Tongue (tissue), 3 donors: ENCODE measurements at places on chromosomes 4 and X. TPM values are rescaled to one million over a fixed set of nuclear protein-coding genes. Genes with fewer than 3 reads are reported as not detected.

DNA sequence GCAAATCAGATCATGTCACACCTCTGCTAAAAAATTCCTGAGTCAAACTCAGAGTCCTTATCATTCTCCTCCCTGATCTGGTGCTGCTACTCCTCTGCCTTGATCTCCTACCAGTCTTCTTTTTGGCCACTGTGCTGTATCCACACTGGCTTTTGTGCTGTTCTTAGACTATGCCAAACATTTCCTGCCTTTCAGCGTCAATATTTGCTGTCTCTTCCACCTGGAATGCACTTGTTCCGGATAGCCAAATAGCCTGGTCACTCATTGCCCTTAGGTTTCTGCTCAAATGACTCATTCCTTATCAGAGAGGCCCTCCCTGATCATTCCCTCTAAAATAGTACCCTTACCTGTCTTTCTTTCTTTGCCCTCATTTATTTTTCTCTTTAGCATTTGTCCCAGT, 24.4 kb upstream of the RP2 start:
- DNase-seq: no peak

The SSX2 gene
- not detected for total RNA-seq

- DNase-seq: no peak
Observed at GRCh38 chr4:183072176-183072575, 26.9 kb upstream of the WWC2 start.

- DNase-seq: no peak
Observed at GRCh38 chr4:83174844-83175414, 60.4 kb upstream of the PLAC8 start.

The IQSEC2 gene
- total RNA-seq: 14.9 TPM

The CABS1 gene
- not detected for total RNA-seq

DNA sequence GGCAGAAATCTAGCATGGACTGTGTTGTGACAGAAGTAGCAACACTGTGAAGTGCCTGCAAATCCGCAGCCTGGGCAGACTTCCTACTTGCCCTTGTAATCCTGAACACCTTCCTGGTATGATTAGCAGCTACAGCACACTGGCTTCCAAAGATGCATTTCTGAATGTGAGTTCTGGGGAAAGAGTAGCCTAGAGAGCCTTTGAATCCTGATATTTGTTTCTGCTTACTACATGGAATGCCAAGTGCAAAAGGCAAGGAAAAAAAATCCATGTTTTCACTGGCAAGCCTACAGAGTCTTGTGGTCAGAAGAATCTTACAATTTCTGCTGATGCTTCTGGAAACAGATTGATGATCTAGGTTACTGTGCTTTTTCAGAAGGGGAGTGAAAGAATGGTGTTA, 223.7 kb downstream of the COL25A1 start:
- peak; percentile 36 for DNase-seq

DNA sequence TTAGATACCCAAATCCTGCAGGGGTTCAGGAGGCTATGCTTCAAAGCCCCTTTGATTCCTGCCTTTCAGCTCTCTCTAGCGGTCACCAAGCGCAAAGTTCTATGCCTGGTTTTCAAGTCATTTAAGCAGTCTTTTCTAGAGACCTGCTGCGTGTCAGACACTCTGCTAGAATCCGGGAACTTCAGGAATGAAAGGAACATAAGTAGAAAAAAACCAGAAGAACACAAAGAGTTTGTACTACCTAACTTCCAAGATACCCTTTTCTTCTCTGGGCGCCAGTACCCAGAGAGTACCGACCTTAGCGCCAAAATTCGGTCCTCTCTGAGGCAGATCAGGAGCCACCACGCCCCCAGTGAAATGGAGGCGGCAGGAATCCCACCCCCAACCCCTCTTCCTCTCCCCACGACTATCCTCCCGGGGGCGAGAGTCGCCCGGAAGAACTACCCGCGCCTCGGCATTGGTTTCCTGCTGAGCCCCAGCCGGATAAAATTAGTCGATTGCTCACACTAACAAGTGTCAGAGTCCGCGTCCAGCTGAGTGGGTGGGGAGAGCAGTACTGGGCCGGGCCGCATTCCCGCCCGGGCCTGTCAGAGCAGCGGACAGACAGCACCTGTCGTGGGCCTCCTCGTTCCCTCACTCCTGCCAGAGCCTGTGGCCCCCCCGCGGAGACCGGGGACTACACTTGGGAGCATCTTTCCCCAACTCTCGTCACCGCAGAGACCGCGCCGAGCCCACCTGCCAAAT, 78.8 kb downstream of the RLIM start:
- peak; percentile 91 for DNase-seq

DNA sequence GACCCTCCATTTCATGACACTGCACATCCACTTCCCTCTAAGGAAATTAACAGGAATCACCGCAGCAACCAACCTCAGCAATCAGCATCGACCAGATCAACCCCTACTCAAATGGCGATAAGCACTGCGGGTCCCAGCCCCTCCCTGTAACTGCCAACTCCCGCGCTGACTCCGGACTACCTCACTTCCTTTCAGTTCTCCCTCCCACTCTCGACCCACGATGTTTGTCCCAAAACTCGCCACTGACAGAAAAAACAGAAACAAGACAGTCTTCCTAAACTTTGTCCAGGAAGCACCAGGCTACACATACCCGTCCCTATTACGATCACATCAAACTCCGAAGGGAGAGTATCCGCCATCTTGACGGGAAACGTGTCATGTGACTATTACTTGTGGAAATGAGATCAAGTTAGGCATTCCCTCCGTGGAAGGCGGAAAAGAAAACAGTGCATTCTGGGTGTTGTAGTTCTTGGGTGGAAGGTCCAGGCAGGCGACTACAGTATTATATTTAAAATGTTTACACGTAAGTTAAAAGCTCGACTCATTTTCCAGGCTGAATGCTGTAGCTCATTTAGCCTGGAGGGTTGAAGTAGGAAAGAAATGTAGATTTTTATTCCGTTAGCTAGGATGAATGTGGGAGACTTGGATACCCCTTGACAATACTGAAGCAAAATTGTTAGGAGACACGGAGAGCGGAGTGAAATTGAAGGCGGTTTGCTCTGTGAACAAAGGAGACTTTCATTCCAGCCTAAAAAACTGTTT, at the start of gene CHM:
Gene CHM (minus strand): TSS at position 385 of the 762 bp plus-strand sequence. CDS start 26 bp downstream, at position 359.
- peak; percentile 93 for DNase-seq

The IL2RG gene
- total RNA-seq: 4.3 TPM

DNA sequence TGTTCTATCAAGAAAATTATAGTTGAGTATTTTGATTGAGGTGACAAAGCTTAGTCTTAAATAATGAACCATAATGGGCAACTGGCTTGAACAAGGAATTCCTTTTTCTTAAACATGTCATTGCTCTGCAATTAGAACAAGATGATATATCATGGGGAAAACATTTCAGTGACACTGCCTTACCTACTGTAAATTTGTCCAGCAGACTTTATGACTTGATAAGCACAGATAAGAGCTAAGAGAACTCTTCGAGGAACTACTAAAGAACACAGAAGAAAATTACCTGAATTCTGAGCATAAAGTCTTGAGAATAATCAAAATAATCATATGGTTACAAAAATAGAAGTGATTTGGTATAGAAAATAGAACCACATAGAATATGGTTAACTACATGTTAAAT, 257.8 kb downstream of the PDHA2 start:
- no peak for DNase-seq

DNA sequence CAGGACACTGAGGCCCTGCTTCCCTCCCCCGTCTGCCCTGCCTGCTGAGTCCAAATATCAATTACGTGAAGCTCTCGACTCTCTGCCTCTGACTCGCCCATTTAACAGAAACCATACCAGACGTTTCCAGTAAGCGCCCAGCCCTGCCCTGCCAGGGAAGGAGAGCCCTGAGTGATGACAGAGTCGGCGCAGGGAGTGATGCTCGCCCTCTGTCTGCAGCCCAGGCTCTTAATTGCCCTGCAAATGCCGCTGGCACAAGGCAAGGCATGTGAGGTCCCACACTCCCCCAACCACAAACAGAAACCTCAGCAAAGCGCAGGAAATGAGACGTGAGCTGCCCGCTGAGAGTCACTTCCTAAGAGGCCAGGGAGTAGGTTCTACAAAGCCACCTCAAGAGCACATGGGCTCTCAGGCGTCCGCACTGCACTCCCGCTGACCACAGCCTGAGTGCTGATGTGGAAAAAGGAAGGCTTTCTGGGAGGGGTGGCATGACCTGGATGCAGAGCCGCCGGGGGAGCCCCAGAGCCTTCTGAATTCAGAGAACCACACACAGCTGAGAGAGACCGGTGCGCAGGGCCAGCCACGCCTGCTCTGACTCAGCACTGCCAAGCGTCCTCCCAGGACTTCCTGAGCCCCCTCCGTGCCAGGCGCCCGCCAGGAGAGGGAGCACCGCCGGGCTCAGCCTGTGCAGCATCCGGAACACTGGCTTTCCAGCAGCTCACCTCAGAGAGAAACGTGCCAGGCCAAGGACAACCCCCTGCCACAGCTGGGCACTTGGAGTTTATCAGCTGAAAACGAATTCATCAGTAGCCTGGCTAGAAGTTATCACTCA, 5.3 kb downstream of the ZFYVE28 start:
- peak; percentile 77 for DNase-seq

The SPANXN4 gene
- not detected for total RNA-seq

The PAGE1 gene
- not detected for total RNA-seq

- DNase-seq: no peak
Observed at GRCh38 chr4:80184825-80185756, 12.2 kb upstream of the PRDM8 start.

The PF4V1 gene
- not detected for total RNA-seq

The SLITRK2 gene
- 1.2 TPM for total RNA-seq

DNA sequence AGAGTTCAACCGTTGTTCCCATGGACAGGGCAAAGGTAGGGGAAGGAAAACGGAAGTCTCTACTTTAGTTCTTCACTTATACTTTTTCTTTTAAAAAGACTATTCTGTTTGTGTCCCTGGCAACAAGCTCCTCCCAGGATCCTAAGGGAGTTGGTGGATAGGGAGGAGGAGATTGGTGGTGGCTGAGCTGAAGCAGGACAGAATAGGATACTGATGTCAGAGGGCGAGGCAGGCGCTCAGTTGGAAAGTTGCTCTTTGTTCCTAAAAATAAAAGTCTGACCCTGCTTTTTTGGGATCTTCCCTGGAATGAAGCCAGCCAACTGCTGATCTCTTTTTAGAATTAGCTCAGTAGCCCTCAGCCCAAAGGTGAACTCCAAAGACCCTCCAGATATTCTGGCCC, 104.7 kb downstream of the MGST2 start:
- peak; percentile 73 for DNase-seq

DNA sequence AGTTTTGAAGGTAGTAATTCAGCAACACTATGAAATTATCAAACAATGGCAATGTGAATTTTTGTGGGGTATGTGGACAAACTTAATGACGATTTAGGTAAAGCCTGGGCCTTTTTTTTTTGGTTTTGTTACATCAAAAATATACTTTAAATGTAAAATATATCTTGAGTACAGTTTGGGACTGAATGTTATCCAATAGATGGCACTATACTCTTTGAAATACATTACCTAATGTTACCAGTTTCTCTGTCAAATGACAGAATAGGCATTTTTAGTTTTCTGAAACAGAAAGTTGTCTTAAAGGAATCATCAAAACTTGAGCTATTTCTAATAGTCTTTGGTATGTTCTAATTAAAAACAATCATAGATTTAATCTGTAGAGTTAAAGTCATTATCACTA, 1651.9 kb downstream of the C4orf33 start:
- DNase-seq: peak; percentile 6

DNA sequence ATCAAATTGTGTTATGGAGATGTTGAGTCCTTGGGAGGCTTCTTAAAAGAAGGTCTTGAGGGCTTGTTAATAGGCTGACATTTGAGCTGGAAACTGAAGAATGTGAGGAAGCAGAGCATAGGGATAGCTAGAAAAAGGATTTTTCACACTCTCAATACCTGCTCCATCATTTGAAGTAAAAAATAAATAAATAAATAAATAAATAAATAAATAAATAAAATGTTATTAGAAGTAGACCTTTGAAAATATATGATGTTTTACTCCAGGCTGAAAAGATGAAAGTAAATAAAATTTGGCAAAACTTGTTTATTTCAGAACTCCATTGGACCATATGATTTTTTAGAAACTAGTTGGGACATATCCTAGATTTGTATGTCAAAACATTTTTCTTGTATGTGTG, 1757.8 kb upstream of the TENM3 start:
- DNase-seq: no peak

The MAGEA6 gene
- not detected for total RNA-seq

- DNase-seq: no peak
Observed at GRCh38 chr4:103673983-103674382, 45.8 kb downstream of the TACR3 start.

The TMEM154 gene
- total RNA-seq: 12.6 TPM

The ZNF732 gene
- total RNA-seq: 4.3 TPM

DNA sequence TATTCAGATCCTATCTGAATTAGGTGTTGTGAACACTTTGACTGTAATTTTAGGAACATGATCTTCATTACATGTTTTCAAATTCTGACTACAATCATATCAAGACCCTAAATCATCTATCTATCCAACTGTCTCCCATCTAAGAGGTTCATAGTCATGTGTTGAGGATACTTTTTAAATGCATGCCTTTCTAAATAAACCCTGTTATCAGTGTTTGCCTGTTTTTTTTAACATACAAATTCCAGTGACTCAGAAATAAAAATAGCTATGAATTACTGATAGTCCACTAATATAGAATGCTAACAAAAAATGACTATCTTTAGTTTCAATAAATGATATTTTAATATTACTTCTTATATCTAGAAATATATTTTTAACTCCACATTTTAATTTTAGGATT, 8.0 kb downstream of the RAB28 start:
- no peak for DNase-seq

GRCh38 chr4:16573739-16574138, 324.7 kb downstream of the LDB2 start:
- peak; percentile 61 for DNase-seq

The TMEM131L gene
- 71.5 TPM for total RNA-seq

- DNase-seq: no peak
Observed at GRCh38 chr4:87391576-87392054, 627 bp upstream of the HSD17B11 start.
